Iris pigment epithelial cell (primary cell): ENCODE measurements at places on chromosomes 4 and X.
A peak's percentile ranks its signal among the peaks of the same experiment; 100 is the strongest.

DNA sequence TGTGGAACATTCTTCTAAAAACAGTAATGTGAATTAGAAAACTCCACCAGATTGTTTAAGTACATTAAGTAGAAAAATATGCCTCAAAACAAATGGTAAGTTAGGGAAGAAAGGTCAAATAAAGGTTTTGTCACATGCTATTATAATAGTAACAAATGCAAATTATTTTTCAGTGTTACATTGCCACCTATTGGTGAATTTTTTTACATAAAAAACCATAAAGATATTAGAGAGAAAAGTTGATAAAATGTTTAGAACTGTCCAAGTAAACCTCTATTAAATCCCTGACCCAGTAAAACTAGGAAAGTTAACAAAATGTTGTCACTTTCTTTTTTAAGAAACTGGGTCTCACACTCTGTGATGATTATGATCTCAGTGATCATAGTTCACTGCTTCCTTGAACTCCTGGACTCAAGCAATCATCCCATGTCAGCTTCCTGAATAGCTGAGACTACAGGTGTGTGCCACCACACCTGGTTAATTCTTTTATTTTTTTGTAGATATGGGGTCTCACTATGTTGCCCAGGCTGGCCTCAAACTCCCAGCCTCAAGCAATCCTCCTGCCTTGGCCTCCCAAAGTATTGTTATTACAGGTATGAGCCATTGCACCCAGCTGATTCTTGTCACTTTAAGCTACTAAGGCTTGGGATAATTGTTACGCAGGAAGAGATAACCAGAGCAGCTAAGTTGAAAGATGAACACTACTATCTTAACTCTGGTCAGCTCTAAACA is 157.6 kb downstream of the ATRX start:
- DNase-seq, result no peak

DNA sequence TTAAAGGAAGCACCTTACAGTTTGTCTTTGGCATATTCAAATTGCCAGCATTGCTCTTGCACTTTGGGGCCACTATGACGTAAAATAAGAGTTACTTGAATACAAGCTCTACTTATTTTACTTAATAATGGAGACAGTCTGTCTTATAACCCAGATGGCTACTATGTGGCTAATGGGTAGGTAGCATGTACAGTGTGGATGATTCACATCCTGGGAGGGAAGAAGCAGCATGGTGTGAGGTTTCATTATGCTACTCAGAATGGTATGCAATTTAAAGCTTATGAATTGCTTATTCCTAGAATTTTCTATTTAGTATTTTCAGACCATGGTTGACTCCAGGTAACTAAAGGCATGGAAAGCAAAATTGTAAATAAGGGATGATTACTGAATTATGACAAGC is 761.8 kb upstream of the ATOH1 start:
- DNase-seq, result peak; percentile 44

- no peak for DNase-seq
Observed at GRCh38 chr4:109359040-109359646, 56.7 kb upstream of the COL25A1 start.

DNA sequence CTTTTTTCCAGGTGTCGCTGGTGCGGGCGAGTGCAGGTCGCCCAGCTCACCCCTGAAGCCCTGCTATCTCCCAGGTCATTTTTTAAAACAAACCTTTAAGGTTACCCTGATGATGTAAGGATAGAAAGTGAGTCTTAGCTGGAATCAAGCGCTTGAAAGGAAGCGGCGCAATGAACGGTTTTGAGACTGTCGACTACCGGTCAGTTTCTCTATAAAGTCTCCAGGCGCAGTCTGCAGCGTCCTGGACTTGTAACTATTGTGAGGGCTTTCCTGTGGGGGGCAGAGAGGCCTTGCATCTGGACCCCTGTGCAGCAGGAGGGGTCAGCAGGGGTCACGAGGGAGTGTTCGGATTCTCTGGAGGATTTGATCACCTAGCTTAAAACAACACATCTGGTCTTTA is 1.6 kb downstream of the KIT start:
- DNase-seq, result peak; percentile 28

GRCh38 chr4:60485276-60485675 is 714.9 kb upstream of the ADGRL3 start:
- DNase-seq, result no peak

DNA sequence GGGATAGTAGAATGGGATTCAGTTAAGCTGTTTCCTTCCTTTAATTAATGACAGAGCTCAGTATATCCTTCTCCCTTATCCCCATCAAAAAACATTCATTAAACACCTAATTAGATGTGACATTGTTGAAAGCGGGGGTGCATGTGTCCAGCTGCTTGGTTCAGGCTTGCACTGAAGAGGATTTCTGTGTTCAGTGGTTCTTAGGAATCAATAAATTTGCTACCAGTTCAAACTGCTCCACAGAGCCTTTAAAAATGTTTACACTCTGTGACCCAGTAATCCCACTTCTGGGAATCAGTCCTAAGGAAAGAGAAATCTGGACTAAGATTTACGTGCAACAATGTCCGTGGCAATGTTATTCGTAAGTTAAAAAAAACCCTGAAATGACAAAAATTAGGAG is 7.2 kb upstream of the TMEM255A start:
- DNase-seq, result no peak

DNA sequence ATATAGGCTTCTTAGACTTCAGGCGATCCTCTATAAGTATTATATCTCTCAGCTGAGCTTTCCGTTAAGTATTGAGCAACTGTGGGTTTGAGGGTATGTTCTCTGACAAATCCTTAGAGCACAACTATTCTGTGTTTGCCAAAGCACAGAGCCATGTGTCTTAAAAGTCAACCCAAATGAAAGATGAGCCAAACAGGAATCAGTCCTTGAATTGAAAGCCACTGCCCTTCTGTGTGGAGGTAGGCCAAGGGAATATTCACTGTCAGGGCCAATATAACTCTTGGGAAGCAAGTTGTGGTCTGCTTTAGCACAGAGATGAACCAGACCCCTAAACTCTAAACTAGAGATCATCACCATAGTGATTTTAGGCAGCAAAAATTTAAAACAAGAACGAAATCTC is 164.0 kb downstream of the STAG2 start:
- peak; percentile 16 for DNase-seq

DNA sequence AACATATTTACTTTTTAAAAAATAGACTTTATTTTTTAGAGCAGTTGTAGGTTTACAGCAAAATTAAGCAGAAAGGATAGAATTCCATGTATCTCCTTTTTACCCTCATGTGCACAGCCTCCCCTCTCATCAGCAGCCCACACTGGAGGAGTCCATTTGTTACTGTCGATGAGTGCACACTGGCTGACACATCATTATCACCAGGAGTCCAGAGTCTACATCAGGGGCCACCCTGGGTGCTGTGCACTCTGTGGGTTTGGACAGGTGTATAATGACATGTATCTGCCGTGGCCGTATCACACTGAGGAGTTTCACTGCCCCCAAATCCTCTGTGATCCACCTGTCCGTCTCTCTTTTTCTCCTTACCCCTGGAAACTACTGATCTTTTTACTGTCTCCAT is 26.3 kb downstream of the TBC1D14 start:
- no peak for DNase-seq

GRCh38 chr4:183155450-183156184 is 56.6 kb downstream of the WWC2 start:
- no peak for DNase-seq

DNA sequence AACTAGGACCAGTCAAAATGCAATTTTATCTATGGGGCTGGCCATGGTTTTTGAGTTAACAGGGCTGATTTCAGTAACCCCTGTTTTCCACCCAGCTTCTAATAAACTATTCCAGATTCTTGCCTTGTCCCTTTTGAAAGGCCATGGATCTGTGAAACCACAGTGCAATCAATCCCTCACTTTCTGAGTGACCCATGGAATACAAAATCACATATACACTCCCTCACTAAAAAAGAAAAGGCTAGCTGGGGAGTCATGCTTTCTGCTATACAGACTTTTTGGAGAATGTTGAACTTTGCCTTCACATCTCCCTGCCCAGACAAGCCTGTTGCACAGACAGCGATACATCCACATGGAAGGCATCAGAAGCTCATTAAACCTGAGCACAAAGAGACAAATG is 47.9 kb downstream of the MAD2L1 start:
- no peak for DNase-seq

GRCh38 chr4:78710536-78710935 is 65.6 kb upstream of the BMP2K start:
- DNase-seq, result peak; percentile 22

- DNase-seq, result no peak
Observed at GRCh38 chr4:153499005-153499404, 32.8 kb downstream of the TMEM131L start.

- DNase-seq, result no peak
Observed at GRCh38 chr4:81375745-81376144, 96.0 kb downstream of the RASGEF1B start.

DNA sequence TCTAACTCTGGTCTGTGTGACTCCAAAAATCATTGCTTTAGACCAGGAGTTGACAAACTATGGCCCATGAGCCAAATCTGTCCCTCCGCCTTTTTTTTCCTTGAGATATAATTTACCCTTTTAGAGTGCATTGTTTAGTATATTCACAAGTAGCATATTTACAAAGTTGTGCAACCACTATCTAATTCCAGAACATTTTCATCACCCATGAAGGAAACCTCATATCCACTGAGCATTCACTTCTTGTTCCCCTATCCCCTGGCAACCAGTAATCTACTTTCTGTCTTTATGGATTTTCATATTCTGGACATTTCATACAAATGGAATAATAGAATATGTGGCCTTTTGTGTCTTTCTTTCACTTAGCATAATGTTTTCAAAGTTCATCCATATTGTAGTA is 67.4 kb upstream of the CITED1 start:
- peak; percentile 29 for DNase-seq

DNA sequence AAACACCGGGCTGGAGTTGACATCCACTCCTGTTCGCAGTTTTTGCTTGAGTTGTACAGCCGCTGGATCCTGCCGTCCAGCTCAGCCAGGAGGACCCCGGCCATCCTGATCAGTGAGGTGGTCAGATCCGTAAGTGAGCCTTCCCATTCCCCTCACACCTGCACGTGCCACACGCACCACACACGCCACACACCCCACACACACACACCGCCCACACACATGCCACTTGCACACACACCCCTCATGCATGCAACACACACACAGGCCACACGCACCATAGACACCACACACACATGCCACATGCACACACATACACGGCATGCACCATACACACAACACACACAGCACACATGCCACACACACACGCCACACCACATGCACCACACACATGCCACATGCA is 20.1 kb upstream of the MSANTD1 start:
- no peak for DNase-seq

GRCh38 chrX:103495786-103496185 is 23.5 kb downstream of the RAB40A start:
- no peak for DNase-seq

- DNase-seq, result no peak
Observed at GRCh38 chr4:4853371-4853823, 6.1 kb upstream of the MSX1 start.

- DNase-seq, result peak; percentile 98
Observed at GRCh38 chr4:101279377-101279871, 67.9 kb downstream of the PPP3CA start.

DNA sequence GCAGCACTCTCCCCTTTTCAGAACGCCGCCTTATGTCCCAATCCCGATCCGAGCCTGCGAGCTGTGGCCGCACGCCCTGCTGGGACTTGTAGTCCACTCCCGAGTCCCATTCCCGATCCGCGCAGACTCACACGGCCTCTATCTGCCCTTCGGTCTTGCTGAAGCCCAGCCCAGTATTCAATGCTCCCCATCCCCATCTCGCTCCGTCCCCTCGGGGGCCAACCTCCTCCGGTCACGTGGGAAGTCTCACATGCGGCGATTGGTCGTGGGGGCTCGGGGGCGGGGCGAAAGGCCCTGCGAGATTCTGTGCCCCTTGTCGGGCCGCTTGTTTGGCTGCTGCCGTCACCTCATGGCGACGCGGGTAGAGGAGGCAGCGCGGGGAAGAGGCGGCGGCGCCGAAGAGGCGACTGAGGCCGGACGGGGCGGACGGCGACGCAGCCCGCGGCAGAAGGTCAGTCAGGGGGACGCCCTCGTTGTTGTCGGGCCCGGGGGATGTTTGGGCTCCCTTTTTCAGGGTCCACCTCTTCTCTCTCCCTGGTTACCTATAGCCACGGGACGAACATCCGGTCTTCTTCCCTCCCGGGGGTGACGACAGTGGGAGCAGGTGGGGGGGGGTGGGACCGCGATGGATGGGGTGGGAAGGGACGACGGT is at the start of gene TXLNG:
TSS of gene TXLNG (plus strand) at position 328 of the 652 bp plus-strand sequence. CDS start at position 350, 22 bp downstream.
- DNase-seq, result peak; percentile 100

DNA sequence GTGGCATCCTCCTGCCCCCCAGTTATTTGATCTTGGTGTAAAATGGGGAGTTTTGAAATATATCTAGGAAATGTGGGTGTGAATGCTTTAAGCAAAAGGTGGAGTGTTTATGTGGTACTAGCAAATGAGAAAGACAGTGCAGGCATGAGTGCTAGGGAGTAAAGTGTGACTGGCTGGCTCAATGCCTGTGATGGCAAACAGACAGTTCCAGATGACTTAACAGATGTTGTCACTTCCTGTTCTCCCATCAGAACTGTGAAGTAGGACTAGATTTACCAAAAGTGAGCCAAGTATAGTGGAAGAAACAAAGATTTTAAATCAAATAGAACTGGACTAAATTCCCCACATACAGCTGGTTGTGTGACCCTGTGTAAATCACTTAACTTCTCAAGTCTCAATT is 8.4 kb upstream of the AMOT start:
- no peak for DNase-seq

DNA sequence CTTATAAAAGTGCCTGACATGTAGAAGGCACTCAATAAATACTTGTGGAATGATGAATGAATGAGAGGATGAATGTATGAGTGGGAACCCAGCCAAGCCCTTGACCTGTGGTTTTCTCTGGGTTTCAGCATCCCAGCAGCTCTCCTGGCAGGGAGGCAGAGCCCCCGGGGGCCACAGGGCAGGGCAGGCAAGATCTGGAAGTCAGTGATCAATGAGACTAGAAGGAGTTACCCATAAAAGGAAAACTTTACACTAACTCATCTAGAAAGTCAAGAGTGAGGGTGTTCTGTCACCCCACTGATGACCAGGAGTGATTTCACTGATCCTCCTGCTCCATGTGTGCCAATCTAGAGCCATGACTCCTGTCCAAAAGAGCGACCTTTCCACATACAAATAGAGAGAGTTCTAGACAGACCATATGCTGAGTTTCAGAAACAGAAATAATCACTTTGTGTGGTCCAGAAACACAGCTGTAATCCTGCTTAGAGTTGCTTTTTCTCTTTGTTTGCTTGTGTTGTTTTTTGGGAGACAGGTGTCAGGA is 37.4 kb downstream of the MGARP start:
- peak; percentile 88 for DNase-seq

GRCh38 chrX:9862525-9862924 is 76.3 kb downstream of the SHROOM2 start:
- no peak for DNase-seq

GRCh38 chr4:41882625-41883347 is 52.4 kb upstream of the TMEM33 start:
- DNase-seq, result peak; percentile 34

- no peak for DNase-seq
Observed at GRCh38 chrX:104018126-104018525, 4.6 kb upstream of the H2BW1 start.

DNA sequence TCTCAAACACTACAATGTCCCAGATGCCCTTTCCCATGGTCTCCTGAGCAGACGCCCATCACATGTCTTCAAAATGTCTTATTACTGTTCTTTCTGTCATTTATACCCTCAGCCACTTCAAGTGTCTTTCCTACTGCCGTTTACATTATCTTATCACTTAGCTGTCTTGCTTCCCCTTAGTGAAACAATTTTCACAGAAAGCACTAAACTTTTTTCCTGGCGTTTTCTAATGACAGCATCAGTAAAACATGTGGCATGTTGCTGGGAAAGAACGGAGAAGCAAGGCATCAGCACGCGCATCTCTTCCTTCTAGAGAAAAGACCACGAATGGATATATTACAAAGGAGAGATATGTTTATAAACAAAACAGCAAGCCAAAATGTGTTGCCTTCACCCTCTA is 189.7 kb upstream of the SLIT2 start:
- no peak for DNase-seq
